AG04450 (cell line): ENCODE measurements at places on chromosomes 11 and 22.
A peak's percentile ranks its signal among the peaks of the same experiment; 100 is the strongest.

GRCh38 chr22:29787371-29787980 is 20.3 kb downstream of the UQCR10 start:
- no peak for DNase-seq

DNA sequence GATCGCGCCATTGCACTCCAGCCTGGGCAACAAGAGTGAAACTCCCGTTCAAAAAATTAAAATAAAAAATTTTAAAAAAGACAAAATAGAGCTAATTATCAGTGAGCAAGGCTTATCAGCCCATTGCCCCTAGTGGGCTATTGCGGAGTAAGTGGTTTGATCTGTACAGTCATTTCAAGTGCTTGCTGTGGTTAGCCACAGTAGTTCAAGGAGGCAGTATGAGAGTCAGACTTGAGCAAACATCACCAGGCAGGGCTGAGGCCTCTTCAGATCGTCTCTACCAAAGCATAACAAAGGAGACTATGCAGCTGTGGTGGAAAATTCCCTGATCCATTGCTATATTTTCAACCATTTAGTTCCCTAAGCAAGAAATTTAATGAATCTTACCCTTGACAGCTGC is 4.3 kb upstream of the SBF2 start:
- peak; percentile 90 for DNase-seq

DNA sequence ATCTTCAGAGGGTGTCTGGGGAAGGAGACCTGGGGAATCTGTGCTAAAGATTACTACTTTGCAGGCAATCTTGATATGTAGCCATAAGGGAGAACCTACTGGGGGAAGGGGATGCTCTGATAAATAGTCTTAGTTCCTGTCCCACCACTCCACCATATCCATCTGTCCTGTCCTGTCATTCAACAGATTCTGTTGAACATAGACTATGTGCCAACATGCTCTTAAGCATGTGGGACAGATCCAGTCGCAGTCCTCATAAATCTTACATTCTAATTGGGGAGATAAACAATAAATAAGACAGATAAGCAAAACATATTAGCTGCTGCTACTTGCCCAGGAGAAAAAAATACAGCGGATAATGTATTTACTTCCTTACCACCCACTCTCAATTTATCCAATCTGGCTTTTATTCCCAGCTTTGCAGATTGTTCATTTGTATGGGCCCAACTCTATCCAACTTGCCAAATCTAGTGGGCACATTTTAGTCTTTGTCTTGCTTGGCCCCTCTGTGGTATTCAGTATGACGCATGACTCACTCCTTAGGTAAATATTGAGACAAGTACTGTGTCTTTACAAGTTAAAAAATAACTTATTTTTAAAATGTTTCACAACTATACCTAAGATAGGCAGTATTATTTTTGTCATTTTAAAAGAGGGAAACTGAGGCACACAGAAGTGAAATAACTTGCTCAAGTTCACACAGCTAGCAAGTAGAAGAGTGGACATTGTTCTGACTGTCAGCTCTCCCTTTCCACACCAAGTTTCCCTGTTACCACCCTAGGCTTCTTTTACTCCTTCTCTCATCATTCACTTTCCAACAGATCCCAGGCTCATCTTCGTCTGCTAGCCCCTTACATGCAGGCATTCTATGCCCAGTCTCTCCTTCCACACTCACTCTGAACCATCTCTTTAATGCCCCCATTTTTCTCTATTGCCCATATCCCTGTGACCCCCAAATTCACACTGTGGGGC is 133.6 kb upstream of the SESN3 start:
- no peak for DNase-seq

DNA sequence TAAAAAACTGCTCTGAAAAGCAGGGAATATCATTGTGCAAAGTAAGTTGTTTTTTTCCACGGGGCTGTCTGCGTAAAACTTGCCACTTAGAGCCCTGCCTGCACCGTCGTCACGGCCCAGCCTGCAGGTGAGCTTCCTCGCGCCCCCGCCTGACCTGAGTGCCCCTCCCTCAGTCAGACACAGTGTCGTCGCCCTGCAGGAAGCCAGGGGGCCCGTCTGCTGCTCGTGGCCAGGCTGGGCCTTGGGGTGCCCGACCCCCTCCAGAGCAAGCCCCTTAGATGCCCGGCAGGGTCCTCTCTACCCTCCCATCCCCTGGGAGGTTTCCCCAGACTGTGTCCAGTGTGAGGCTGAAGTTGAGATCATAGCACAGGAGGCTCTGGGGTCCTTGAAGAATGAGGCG is 31.6 kb downstream of the SBF1 start:
- DNase-seq: no peak

DNA sequence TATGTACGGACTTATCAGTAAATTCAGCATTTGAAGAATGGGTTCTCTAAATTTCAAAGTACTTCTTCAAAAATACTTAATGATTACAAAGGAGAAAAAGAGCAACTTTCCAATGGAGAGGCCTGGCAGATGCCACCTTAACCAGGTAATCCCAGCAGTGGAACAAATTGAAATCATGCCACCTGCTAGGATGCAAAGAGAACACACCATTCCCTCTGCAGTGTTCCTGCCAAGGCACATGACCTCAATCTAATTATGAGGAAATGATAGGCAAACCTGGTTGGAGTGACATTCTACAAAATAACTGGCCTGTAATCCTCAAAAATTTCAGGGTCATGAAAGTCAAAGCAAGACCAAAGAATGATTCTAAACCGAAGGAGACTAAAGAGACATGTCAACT is 21.5 kb downstream of the TNRC6B start:
- DNase-seq: no peak

GRCh38 chr11:122360875-122361274 is 244.9 kb upstream of the BLID start:
- no peak for DNase-seq

DNA sequence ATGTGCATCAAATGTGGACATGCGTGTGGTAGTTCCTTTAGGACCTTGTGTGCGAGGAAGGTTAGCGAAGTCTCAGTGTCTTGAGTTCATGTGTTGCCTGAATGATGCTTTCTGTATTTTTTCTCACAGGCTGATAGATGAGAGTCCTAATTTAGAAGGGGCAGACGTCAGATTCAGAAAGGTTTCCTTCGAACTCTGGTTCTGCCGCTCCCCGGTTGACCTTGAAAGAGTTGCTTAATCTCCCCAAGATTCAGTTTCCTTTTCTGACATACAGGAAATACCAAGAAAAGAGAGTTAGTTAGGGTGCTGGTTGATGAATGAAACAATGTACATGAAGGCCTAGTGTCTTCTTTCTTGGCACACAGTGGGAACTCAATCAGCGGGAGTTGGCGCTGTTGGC is 35.9 kb upstream of the TTC12 start:
- DNase-seq: no peak

DNA sequence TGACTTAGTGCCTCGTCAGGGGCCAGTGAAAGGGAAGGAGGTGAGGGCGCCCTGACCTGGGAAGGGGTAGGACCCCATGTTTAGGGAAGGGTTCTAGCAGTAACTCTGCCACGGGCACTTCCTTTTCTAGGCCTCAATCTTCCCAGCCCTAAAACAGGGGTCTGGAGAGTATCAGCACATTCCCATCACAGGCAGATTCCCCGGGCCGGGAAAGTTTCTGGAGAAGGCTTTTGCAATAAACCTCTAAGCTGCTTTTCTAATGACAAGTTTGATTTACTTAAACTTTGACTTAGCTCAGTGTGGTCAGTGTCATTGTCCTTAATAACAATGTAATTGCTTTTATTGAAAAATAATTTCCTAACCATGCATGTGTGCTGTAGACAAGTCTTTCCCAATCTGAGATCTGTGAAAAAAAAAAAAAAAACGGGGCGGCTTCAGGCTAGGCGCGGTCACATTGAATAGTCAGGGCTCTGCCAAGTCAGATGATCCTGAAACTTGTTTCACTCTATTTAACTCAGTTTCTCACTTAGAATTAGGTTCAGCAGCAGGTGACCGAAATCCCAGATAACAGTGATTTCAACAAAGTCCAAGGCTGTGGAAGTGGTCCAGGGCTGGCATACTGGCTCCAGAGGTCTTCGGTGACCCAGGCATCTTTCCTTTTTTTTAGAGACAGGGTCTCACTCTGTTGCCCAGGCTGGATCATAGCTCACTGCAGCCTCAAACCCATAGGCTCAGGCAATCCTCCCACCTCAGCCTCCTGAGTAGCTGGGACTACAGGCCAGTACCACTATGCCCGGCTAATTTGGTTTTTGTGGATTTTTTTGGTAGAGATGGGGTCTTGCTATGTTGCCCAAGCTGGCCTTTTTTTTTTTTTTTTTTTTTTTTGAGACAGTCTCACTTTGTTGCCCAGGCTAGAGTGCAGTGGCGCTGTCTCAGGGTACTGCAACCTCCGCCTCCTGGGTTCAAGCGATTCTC is 19.5 kb upstream of the TAB1 start:
- no peak for DNase-seq

GRCh38 chr11:73875840-73876239 is 806 bp downstream of the COA4 start:
- no peak for DNase-seq

DNA sequence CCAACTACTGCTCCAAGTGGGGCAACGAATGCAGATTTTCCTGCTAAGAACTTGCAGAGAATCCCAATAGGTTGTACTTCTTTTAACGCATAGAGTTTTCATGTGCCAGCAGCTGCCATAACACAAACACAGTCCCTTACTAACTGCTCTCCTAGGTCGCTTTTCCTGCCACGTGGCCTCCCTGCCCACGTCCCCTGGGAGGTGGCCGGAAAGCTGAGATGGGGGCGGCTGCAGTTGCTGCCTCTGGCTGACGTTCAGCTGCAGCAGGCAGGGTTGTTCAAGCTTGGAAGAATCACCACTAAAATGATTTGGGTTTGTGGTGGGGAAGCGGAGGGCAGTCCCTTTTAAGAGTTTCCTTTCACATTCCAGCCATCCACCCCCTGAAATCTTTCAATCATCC is 39.3 kb downstream of the ZNF202 start:
- DNase-seq: no peak

GRCh38 chr11:36150986-36151385 is 138.2 kb downstream of the COMMD9 start:
- DNase-seq: no peak

DNA sequence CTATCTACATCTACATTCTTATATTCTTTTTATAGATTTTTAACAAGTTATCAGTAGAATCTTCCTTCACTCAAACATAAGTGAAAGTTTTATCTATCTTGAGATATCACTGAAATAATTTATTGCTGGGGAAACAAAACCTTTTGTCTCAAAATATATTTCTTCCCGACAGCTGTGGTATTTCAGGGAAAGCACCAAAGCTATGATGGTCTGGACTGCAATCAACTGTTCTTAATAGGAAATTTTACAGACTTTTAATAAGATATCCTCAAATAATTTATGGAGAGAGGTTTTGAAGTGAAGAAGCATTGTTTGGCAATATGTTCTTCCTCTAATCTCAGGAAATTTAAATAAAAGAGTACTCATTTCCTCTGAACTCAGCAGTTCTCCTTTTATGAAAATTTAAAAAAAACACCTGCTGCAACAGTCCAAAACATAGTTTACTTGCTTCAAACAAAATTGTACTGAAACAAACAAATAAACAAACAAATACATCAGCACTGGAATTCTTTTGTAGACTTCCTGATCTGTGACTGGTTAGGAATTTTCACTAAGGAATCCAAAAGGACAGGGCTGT is 33.9 kb upstream of the EIF3M start:
- no peak for DNase-seq

DNA sequence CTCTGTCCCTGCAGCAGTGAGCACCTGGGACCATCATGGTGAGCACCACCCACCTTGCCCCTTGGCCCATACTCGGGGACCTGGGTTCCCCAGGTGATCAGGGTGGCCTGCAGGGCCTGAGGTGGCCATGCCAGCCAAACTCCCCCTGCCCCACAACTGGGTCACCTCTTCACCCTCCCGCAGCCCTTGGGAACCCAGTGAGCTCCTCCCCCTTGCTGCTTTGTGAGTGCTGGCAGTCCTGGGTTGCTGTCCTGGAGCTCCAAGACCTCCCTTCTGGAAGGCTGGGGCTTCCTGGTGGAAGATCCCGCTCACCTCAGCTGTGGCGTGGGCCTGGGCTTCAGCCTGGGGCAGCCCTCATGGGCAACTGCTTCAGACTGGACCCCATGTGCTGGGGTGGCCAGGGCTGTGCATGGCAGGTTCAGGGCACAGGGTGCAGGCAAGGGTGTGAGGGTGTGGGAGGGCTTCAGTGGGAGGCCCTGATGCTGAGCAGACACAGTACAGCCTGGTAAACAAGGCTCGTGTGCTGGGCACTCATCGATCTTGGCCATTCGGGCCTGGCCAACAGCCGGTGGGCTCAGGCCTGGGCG is 57.6 kb downstream of the RTN4R start:
- no peak for DNase-seq
